Activated CD4-positive, CD25-positive, alpha-beta regulatory T cell treated with anti-CD3 and anti-CD28 coated beads, Interleukin-2, amount 50 U/mL, for 72 hours (primary cell): ENCODE measurements at places on chromosomes 16 and 17.

DNA sequence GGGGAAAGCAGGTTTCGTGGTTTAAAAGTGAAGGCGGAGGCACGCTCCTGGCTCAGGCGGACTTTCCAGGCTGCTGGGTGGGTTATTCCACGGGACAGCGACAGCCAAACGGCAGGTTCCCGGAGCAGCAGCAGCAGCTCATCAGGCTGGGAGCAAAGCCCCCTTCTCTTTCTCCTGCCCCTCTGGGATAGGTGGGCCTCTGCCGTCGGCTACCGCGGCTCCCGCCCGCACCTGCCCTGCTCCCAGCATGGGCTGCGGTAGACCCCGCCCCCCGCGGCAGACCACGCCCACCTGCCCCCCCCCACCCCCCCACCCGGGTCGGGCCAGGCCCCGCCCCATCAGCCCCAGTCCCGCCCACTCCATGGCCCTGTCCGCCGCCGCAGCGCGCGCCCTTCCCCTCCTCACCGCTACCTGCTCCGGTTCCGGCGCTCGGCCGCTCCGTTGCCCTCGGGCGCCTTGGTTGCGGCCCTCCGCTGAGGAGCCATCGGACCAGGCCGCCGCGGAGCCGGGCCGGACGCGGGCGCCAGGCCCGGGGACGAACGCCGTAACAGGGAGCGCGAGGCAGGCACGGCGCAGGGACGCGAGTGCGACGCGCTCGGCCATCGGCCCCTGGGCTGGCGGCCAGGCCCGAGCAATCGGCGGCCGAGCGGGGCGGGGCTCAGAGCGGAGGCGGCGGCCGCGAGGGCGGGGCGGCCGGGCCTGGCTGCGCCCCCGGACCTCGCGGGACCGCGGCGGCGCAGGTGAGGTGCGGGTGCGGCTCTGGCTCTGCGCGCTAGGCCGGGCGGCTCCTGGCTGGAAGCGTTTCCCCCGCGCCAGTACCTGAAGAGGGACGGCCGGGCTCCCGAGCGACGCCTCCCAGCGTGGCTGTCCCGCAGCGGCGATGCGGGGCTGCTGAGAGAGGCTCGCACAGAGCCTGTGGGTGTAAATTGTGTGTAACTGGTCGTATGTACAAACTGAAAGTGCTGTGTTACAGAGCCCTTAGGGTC lies at the start of the genes HEXD and OGFOD3:
Gene HEXD (plus strand): TSS at position 347 of the 986 bp plus-strand sequence. CDS start 1,453 bp downstream, outside the sequence.
Gene OGFOD3 (minus strand): TSS at position 586 of the 986 bp plus-strand sequence. CDS start 101 bp downstream, at position 485.
- DNase-seq: peak; percentile 92

DNA sequence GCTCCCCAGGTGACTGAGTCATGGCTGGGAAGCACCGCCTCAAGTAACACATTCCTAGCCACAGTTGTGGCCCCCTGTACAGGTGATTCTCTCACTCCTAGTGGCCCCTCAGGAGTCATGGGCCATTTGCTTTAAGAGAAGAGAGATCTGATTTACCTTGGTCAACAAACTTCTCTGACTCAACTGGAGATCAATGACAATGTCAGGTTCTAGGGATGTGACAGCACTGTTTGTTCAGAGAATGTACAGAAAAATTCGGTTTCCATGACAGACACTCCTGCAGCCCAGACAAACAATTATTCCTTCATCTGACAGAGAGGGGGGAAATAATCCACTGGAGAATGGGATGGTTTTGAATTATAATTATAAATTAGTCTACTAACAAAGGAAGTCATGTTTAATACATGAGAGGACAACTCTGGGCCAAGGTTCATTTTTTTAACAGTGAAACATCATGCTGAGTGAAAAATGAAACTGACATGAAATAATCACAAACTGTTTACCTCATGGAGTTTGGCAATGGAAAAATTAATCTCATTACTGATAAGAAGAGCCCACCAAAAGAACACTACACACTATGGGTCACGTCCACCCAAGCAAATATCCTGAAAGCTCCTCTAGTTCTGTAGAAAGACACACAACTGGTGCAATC lies 9.7 kb downstream of the ERN1 start:
- DNase-seq: no peak

DNA sequence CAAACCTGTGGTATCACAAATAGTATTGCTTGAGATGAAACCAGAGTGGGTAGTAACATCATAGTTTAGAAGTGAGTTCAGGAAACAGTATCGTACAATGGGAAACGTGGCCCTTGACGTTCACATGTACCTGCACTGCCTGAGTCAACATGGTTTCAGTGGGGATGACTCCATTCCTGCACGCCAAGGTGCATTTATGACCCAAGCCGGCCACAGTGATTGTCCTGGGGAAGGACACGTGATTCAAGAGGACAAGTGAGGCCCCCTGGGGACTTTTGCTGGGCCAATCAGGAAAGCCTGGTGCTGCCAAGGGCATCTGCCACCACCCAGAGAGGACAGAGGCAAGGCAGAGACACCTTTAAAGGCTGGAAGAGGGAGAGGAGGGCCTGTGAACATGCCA lies 119.2 kb downstream of the AXIN2 start:
- DNase-seq: no peak

GRCh38 chr17:81992306-81993102 lies 15.1 kb downstream of the ASPSCR1 start:
- no peak for DNase-seq

GRCh38 chr16:81715358-81716196 lies 63.5 kb upstream of the PLCG2 start:
- no peak for DNase-seq

GRCh38 chr17:78013683-78014467 lies 55.4 kb downstream of the TNRC6C start:
- DNase-seq: no peak

DNA sequence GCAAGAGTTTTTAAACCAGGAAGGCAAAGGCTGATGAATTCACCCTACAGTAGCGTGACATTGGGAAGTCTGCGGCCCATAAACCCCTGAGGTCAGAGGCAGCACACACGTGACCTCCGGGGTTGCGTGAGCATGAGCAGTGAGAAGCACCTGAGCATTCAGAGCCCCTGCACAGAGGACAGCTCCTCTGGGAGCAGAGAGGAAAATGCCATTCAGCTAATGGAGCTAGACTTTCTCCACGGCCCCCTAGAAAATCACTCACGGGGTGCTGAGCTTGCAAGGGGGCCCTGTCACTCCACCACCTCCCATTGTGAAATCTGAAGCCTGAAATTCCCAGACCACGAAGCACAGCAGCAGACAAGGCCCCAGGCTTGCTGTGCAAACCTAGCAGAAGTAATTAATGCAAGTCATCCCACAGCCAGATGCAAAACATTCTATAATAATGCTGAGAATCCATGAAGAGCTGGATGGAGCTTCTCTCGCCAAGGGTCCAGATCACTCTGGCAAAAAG lies 114.9 kb upstream of the RCVRN start:
- no peak for DNase-seq

GRCh38 chr17:15972497-15972951 lies 27.0 kb downstream of the ZSWIM7 start:
- no peak for DNase-seq

DNA sequence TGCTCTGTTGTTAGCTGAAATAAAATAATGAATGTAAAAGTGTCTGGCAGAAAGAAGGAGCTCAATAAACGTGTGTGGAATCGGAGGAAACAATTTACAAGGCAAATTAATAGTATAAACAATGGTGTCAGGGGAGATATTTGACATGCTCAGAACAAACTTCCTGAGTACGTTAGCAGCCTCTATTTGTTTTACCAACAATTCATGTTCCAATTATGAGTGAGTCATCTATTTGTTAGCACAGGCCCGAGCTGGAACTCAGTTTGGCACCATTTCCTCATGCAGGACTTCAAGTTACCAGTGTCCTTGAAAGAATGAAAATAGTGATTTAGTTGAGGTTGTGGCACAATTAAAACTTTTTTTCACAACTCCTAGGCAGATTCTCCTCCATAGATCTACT lies 9.1 kb downstream of the ASIC2 start:
- DNase-seq: no peak

GRCh38 chr16:80547145-80547544 lies 6.4 kb downstream of the DYNLRB2 start:
- no peak for DNase-seq

DNA sequence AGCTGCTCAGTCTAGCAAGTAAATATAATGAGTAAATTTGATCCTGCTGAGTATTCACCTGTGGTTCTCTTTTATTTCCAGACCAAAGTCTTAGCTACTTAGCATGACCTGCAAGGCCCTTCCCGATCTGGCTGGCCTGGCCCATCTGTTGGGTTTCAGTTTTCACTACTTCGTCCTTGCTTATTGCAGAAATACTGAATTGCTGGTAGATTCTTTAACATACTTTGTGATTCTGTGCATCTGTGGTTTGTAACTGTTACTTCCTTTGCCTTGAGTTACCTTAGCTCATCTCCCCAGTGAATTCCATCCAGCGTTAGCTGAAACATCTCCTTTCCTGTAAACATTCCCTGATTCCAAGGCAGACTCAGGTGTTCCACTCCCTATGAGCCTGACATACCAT lies 131.1 kb downstream of the PHKB start:
- DNase-seq: no peak

GRCh38 chr17:17376362-17376761 lies 73.2 kb downstream of the NT5M start:
- DNase-seq: no peak

- DNase-seq: no peak
Observed at GRCh38 chr17:77231076-77231871, 90.5 kb downstream of the SEC14L1 start.

- no peak for DNase-seq
Observed at GRCh38 chr16:68717684-68718083, 19.4 kb upstream of the CDH1 start.

GRCh38 chr17:43914451-43914850 lies 7.1 kb upstream of the MPP2 start:
- no peak for DNase-seq

- no peak for DNase-seq
Observed at GRCh38 chr17:71032746-71033273, 863.5 kb downstream of the KCNJ2 start.

GRCh38 chr16:25014500-25015147 lies 545 bp downstream of the ARHGAP17 start:
- DNase-seq: peak; percentile 48

GRCh38 chr17:8697323-8697741 lies 47.3 kb downstream of the CCDC42 start:
- no peak for DNase-seq

GRCh38 chr17:78045316-78045715 lies 83.2 kb downstream of the TMC6 start:
- DNase-seq: no peak

- no peak for DNase-seq
Observed at GRCh38 chr17:1110862-1111598, 68.8 kb downstream of the ABR start.

DNA sequence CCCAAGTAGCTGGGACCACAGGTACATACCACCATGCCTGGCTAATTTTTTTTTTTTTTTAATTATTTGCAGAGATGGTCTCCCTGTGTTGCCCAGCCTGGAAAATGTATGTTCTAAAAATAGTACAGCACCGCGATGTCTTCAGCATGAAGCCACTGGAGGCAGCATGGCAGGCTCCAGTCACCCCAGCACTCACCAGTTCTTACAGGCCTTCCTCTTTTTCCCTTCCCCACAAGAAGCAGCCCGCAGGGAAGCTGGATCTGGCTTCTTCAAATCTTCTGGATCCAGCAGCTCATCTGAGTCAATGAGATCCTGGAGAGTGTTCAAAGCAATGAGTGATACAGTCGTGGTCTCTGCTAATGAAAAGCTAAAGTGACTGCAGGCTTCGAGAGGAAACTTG lies 16.2 kb downstream of the CIAPIN1 start:
- no peak for DNase-seq

DNA sequence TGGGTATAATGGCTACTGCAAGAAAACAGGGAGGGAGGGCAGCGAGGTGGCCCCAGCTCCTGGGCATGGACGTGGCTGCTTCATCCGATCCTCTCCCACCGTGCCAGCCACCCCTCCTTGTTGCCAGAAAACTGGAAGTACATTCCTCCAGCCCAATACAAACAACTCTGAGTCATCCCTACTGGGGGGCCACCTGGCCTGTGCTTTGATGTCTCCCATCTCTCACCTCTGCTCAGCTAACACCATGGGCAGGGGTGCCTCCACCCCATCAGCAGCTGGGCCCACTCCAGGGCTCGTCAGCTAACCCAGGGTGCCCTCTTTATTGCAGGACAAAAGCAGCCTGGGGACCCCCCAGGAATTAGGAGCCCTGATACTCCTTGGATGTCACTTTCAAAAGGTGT lies 2.0 kb downstream of the RHBDF2 start:
- DNase-seq: no peak

GRCh38 chr16:3819175-3819527 lies 61.4 kb downstream of the CREBBP start:
- no peak for DNase-seq

DNA sequence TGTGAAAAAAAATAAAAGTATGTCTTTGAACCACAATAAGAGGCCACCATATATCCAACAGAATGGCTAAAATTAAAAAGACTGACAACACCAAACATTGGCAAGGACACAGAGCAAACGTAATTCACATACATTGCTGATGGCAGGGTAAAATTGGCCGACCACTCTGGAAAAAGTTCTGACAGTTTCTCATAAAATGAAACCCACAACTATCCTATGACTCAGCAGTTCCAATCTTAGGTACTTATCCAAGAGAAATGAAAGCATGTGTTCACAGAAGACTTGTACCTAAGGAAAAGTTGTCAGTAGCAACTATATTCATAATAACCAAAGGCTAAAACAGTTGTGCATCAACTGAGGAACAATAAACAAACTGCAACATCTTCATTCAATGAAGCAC lies 357.3 kb upstream of the XYLT1 start:
- DNase-seq: no peak

- DNase-seq: no peak
Observed at GRCh38 chr17:38466346-38467315, 38.4 kb downstream of the ARHGAP23 start.

DNA sequence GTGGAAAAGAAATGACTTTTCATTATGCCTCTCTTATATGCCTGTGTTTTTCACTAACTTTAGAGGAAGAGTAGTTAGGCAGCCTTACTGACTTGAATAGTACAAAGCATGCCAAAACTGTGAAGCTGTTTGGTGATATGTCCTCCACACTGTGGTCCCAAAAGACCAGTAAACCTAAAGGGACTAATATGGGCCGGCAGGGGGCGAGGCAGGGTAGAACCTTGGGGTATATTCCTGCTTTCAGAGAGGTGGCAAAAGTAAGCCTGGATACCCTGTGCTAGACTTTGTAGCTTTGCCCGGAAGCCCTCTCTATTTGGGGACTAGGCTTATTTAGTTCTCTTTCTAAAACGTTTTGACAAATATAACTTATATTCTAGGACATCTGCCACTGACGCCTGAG lies 36.5 kb upstream of the VWA3A start:
- DNase-seq: no peak

- no peak for DNase-seq
Observed at GRCh38 chr16:66359811-66360608, 6.5 kb upstream of the CDH5 start.
